ENCODE measurements at places on chromosomes 5 and 9.

GRCh38 chr5:173395257-173395932 is 67.2 kb upstream of the STC2 start:
- DNase-seq: no peak

GRCh38 chr9:13412331-13412730 is 132.8 kb upstream of the MPDZ start:
- DNase-seq: no peak

- no peak for DNase-seq
These were observed 58.5 kb downstream of the LIFR start for GRCh38 chr5:38497946-38498345.

DNA sequence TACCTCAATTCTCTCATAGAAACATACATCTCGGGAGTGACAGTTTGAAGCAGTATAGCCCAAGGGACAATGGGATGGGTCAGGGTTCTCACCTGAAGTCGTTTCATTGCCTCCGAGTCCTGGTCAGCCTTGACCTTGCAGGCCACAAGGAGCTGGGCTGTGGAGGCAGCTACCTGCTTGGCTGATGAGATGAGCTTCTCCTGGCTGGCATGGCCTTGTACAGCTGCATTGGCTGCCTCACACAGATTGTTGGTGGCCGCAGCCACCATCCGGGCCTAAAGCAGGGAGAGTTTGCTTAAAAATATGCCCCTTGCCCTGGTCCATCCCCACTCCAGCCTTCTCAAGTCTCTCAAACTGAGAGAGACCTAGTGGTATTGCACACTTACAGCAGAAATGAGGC is 8.5 kb upstream of the TPM2 start:
- no peak for DNase-seq

Data from activated CD4-positive, CD25-positive, alpha-beta regulatory T cell (primary cell).